Right cardiac atrium (tissue), 5 donors: ENCODE measurements at places on chromosomes 5 and 9. TPM values are rescaled to one million over a fixed set of nuclear protein-coding genes. Genes with fewer than 3 reads are reported as not detected.

The PCDHB8 gene
- 5.2 TPM for total RNA-seq

The DAP gene
- total RNA-seq, result 55.8 TPM

The PCDHGA12 gene
- 6.2 TPM for total RNA-seq

The ANKRD55 gene
- total RNA-seq, result not detected

The FAXDC2 gene
- 12.7 TPM for total RNA-seq

The ACTBL2 gene
- not detected for total RNA-seq

The PARP8 gene
- total RNA-seq, result 11.6 TPM

The SPATA31A5 gene
- not detected for total RNA-seq

The WWC1 gene
- 1.7 TPM for total RNA-seq

The PCDHB3 gene
- total RNA-seq, result 1.7 TPM

The NR5A1 gene
- total RNA-seq, result not detected

The MUSK gene
- 6.4 TPM for total RNA-seq

The ST8SIA4 gene
- 4.1 TPM for total RNA-seq

The DENND4C gene
- total RNA-seq, result 41.9 TPM

The TMEM171 gene
- total RNA-seq, result not detected

The SLC45A2 gene
- 0.32 TPM for total RNA-seq

The FIBCD1 gene
- 0.20 TPM for total RNA-seq

The LPAR1 gene
- total RNA-seq, result 42.8 TPM

The AFAP1L1 gene
- 40.3 TPM for total RNA-seq

The JAKMIP2 gene
- total RNA-seq, result 0.66 TPM

The BAG1 gene
- 199 TPM for total RNA-seq

The CDH9 gene
- not detected for total RNA-seq

The C5orf58 gene
- 0.49 TPM for total RNA-seq

The CARTPT gene
- total RNA-seq, result not detected

The RASEF gene
- total RNA-seq, result 0.15 TPM

The SLC6A19 gene
- not detected for total RNA-seq

The RAB24 gene
- 19.9 TPM for total RNA-seq

The REEP2 gene
- total RNA-seq, result 58.9 TPM

The OLFML2A gene
- 34.4 TPM for total RNA-seq

The BTNL8 gene
- total RNA-seq, result 0.31 TPM

The ADAMTS16 gene
- total RNA-seq, result not detected

The ZNF618 gene
- total RNA-seq, result 2.7 TPM

The SLCO6A1 gene
- total RNA-seq, result not detected

The LECT2 gene
- total RNA-seq, result not detected
